ENCODE measurements at places on chromosomes 11 and 22. TPM values are rescaled to one million over a fixed set of nuclear protein-coding genes. Genes with fewer than 3 reads are reported as not detected.

Gene RAB39A
- 33.2 TPM for total RNA-seq

Gene CYB5R2
- total RNA-seq: 1.6 TPM

Gene CLP1
- total RNA-seq: 11.0 TPM

Gene ISX
- total RNA-seq: not detected

Gene LRRC10B
- 2.5 TPM for total RNA-seq

Gene OR6T1
- not detected for total RNA-seq

Gene OR8D1
- total RNA-seq: not detected

Gene BLID
- total RNA-seq: 18.8 TPM

Gene CECR2
- 13.5 TPM for total RNA-seq

Gene ALDH3B2
- total RNA-seq: not detected

Gene CCDC15
- 3.8 TPM for total RNA-seq

Gene ZBTB16
- total RNA-seq: 21.3 TPM

Gene CASP1
- total RNA-seq: 4.4 TPM

Gene NXPE4
- not detected for total RNA-seq

Gene ACTN3
- total RNA-seq: not detected

Gene PARVA
- total RNA-seq: 5.0 TPM

Gene TESMIN
- total RNA-seq: not detected

Gene PATE2
- 1.9 TPM for total RNA-seq

Gene C11orf87
- 25.4 TPM for total RNA-seq

Gene ANO5
- 19.7 TPM for total RNA-seq

Gene PLAAT4
- total RNA-seq: 0.94 TPM

Gene MUC6
- not detected for total RNA-seq

Gene OR4A15
- total RNA-seq: not detected

Gene ALG12
- total RNA-seq: 20.7 TPM

Gene RIMBP3C
- total RNA-seq: 1.3 TPM

Gene MMP8
- not detected for total RNA-seq

Gene SLC25A18
- total RNA-seq: 5.0 TPM

Gene ANKRD42
- 8.1 TPM for total RNA-seq

Gene OR8K3
- not detected for total RNA-seq

Gene OR5A1
- not detected for total RNA-seq

Gene SCGB1D1
- not detected for total RNA-seq

Gene KBTBD4
- total RNA-seq: 33.5 TPM

Gene TBX1
- total RNA-seq: not detected

Gene GNAZ
- total RNA-seq: 175 TPM

Gene SLC17A6
- 17.2 TPM for total RNA-seq

Gene NCR3LG1
- total RNA-seq: 23.8 TPM

Gene MS4A7
- 1.9 TPM for total RNA-seq

Gene P2RY2
- not detected for total RNA-seq

Gene STIM1
- 21.9 TPM for total RNA-seq

Gene TCN2
- 16.0 TPM for total RNA-seq

Gene RFPL2
- total RNA-seq: not detected

Gene KLHL35
- 36.0 TPM for total RNA-seq

Gene TMEM151A
- 9.7 TPM for total RNA-seq

Gene FADS3
- total RNA-seq: 49.1 TPM

Gene MACROD1
- 13.5 TPM for total RNA-seq

Gene GAL
- not detected for total RNA-seq

Gene OR5A2
- not detected for total RNA-seq

Gene SCGB1C1
- total RNA-seq: not detected

Measured in parietal lobe (tissue), 2 donors.